Activated CD4-positive, alpha-beta T cell treated with anti-CD3 and anti-CD28 coated beads, Interleukin-10, Interleukin-2, amounts not matched to agents 100 ng/mL and 50 ng/mL, durations not matched to agents 16 hours and 8 hours (primary cell): ENCODE measurements at places on chromosomes 2 and 18.

- DNase-seq: no peak
These were observed 242.5 kb downstream of the ZNF521 start for GRCh38 chr18:25109484-25109883.

- DNase-seq: no peak
These were observed 4.5 kb downstream of the GATA6 start for GRCh38 chr18:22173928-22174301.

- DNase-seq: no peak
These were observed 98.3 kb downstream of the ARL4C start for GRCh38 chr2:234398531-234398930.

DNA sequence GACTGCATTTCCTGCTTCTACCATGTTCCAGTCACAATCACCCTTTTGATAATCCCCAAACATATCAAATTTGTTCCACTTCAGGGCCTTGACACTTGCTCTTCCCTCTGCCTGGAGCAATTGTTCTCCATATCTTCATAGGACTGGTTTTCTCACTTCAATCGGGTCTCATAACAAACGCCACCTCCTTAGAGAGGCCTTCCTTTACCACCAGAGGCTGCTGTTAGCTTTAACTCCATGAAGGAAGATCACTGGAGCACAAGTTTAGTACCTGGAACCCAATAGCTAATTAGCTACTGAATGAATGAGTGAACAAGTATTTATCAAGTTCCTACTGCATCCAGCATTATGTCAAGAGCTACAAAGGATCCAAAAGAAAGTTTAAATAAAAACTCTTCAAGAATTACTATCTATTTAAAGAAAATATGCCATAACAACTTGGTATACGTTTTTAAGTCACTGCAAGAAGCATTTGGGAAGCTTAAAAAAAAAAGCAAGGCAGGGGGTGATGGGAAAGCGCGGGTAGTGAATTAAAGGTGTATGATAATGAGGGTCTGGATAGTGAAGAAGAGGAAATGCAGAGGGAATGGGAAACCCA is 58.8 kb downstream of the BAZ2B start:
- DNase-seq: no peak

DNA sequence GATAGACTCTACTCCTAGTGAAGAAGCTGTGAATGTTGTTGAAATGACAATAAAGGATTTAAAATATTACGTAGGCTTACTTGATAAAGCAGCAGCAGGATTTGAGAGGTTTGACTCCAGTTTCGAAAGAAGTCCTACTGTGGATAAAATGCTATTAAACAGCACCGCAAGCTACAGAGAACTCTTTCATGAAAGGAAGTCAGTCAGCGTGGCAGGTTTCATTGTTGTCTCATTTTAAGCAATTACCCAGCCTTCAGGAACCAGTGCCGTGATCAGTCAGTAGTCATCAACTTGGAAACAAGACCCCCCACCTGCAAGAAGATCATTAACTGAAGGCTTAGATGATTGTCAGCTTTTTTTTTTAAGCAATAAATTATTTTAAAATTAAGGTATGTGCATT is 14.0 kb downstream of the USP14 start:
- no peak for DNase-seq

GRCh38 chr2:160472839-160473251 is 20.8 kb downstream of the RBMS1 start:
- DNase-seq: peak; percentile 53

- no peak for DNase-seq
These were observed 90.9 kb downstream of the SP3 start for GRCh38 chr2:173874003-173874893.
